ENCODE measurements at places on chromosomes 1 and 21.

DNA sequence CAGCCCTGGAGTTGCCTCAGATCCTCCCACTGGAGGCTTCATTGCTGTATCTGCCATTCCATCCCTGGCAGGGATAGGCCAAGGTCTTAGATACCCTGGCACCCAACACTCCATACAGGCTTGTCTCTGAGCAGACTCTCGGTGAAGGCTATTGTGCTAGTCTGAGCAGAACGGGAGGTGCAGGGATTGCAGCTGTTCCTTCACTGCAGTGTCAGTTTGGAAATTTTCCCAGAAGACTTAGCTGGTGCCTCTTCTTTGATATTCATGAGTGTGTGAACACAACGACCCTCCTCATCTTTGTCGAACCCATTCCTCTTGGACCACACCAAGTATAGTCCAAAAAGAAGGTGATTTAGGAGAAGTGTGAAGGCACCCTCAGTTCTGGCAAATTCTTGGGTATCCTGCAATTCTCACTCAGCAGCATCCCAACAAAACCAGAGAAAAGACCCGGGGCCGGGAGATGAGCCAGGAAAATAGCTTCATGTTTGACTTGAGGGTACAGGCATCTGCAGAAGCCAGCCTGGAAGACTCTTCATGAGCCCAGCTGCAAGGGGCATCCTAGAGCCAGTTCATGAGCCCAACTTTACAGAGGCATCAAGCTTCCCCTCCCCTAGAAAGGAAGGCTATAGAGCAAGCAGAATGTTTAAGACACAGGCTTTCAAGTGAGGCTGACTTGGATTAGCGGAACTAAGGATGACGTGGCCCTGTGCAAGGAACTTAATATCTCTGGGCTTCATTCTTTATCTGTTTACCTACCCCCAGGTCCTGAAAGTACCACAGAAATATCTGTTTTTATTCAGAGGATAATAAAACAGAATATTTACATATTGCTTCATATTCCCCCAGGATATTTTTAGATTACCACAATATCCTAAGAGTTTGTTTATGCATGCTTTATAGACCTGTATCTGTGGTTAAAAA is 38.8 kb upstream of the HAO2 start:
- DNase-seq = no peak

GRCh38 chr1:229203030-229203751 is 67.7 kb upstream of the RAB4A start:
- no peak for DNase-seq

DNA sequence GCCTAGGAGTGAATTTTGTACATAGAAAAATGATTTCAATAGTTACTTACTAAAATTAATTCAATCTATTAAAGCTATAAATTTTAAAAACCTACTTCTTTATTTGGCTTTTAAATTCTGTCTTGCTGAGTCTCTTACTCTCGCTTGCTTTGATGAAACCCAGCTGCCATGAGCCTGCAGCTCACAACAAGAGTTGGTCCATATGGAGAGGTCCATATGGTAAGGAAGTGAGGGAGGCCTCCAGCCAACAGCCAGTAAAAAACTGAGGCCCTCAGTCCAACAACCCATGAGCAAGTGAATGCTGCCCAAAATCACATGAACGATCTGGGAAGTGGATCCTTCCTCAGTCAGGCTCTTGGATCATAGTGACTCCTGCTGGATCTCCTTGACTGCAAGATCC is 89.9 kb upstream of the CXADR start:
- DNase-seq = no peak

GRCh38 chr21:19065164-19065563 is 661.6 kb upstream of the TMPRSS15 start:
- DNase-seq = no peak

DNA sequence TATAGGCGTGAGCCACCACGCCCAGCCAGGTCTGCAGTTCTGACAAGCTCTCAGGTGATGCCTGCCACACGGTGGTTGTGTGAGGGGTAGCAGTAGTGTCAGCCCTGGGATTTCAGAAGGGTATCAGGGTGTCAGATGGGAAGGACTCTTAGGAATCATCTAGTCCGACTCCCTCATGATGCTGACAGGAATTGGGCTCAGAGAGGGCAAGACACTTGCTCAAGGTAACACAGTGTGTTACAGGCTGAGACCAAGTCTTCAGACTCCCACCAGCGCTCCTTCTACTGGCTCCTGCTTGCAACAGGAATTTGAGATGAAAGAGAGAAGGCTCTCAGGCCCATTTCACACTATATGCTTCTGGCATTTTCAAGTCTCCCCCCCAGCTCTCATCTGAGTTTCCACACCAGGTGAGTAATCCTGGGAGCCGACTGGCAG is 6.9 kb downstream of the HTR1D start:
- no peak for DNase-seq
